ENCODE measurements at places on chromosomes 7 and 10. TPM values are rescaled to one million over a fixed set of nuclear protein-coding genes. Genes with fewer than 3 reads are reported as not detected.
A peak's percentile ranks its signal among the peaks of the same experiment; 100 is the strongest.

DNA sequence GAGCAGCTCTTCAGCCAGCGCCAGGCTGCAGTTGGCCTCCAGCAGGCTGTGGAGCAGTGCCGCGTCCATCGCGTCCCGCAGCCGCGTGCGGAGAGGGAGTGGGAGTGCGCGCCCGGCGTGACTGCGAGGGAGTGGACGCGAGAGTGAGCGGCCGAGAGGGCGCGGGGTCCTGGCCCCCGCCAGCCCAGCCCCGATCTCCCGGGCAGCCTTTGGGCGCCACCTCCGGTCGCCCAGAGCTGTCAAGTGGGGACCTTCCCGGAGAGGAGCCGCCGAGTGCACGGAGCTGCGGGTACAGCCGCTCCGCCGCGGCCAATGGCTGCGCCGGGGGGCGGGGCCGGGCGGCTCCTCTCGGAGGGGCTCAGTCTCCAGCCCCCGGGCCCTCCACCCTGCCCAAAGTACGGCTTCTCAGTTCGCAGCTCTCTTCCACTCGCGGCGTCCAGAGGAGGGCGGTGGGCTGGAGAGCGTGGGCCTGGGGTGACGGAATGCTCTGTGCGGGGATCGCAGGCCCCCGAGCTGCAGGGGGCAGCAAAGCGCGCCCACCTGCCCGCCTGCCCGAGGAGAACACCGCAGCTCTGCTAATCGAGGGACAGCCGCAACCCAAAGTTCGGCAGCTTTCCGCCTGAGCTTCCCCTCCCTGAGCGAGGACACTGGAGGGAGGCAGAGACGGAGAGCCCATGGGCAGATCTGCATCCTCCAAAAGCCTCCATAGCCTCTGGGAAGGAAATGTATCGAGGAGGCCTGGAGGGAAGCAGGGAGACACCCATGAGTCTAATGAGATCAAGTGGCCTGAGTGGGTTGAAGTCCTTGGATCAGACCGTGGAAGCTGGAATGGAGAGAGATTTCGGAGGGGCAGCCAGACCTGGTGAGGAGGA is at the start of gene CRHR2:
TSS of gene CRHR2 (minus strand) at position 245 of the 872 bp plus-strand sequence. CDS start at position 69, 176 bp downstream.
- ATAC-seq: no peak

- no peak for ATAC-seq
These were observed 212.5 kb downstream of the SEC23IP start for GRCh38 chr10:120105001-120105400.

DNA sequence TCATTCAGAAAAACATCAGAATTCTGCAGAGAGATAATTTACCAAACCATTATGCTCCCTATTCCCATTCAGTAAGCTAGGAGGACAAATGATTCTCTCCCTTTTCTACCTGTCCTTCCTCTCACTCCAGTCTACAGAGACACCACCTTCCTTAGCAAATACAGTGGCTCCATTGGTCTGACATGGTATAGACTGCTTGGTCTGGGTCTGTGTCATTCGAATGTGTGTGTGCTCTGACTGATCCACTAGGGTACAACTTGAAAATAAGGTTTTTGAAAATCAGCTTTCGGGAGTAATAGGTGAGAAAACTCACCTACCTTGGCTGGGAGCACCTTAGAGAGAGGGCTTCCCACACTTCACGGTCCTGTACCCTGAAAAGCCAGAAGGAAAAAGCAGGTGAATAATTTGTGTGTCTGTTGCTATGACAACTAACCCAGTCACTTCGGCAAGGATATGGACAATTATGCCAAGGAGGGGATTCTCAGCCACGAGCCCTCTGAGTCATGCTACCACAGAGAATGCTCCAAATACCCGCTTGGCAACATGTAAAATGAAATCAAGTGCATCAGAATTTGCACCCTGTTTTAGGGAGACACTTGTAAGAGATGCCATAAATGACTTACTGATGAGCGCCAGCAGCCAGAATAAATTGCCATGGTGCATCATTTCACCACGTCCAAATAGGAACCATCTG is 114.5 kb upstream of the PRKCQ start:
- ATAC-seq: no peak

The MOGAT3 gene
- not detected for total RNA-seq

DNA sequence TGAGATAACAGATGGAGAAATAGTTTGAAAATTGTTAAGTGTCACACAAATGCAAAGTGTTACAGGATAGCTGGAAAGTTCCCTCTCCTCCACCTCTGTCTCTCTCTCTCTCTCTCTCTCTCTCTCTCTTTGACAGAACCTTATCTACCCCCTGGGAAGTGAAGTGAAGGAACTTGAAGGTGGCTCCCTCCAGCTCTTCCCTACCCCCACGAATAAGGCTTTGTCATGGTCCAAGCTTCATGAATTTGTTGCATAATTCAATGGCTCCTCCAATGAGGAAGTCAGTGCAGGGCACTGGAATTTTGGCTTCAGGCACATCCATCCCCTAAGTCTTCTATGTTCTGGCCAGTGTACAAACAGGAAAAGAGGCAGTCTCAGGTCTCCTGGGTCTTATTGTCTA is 66.4 kb downstream of the CDHR3 start:
- ATAC-seq: no peak

The OR2A5 gene
- not detected for total RNA-seq

- no peak for ATAC-seq
These were observed 1.2 kb downstream of the GRK5 start for GRCh38 chr10:119208553-119208940.

GRCh38 chr7:108805808-108806397 is 236.2 kb downstream of the DNAJB9 start:
- no peak for ATAC-seq

DNA sequence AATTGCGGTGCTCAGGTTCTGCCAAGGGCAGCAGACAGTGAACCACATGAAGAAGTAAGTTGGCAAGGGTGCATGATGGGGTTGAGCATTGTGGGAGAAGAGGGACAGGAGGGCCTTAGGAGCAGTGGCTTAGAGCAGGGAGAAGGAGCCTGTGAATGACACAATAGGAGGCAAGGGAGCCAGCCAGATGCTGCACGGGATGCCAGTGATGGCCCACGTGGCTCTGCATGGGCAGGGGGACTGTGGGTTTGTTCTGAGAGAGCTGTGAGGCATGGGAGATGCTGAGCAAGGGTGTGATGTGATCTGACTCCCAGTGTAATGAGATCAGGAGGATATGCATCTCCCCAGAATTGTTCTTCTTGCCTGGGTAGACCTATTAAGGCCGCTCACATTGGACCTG is 60.9 kb downstream of the C10orf90 start:
- no peak for ATAC-seq

- peak; percentile 68 for ATAC-seq
These were observed 101.8 kb upstream of the MKLN1 start for GRCh38 chr7:131225619-131226513.

The GRM3 gene
- not detected for total RNA-seq

The TMEM273 gene
- 3.8 TPM for total RNA-seq

DNA sequence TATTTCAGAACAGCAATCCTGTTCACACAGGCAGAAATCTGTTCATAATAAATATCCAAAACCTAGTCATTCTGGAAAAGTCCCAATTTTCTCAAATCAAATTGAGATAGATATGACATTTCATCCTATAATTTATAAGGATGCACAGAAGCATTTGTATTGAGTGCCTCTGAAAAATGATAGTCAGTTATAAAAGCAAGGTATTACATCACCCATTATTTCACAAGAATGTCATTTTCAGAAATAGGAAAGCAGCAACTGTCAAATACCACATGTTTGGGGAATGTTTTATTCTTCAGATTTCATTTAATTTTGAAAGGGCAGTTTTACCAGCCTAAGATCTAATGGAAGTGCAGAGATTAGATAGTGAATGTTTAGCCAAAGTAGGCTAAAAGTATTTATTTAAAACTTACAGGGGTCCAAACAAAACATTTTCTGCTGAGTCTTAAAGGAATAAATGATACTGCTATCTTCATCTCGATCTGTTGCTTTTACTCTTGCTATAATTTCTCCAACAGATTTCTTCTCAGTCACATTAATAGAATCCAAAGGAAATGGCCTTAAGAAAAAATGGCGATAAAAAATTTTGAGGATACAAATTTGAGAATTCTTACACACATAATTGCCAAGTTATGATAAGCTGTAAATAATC is 185.8 kb downstream of the HGF start:
- ATAC-seq: no peak

The GET4 gene
- total RNA-seq: 21.6 TPM

DNA sequence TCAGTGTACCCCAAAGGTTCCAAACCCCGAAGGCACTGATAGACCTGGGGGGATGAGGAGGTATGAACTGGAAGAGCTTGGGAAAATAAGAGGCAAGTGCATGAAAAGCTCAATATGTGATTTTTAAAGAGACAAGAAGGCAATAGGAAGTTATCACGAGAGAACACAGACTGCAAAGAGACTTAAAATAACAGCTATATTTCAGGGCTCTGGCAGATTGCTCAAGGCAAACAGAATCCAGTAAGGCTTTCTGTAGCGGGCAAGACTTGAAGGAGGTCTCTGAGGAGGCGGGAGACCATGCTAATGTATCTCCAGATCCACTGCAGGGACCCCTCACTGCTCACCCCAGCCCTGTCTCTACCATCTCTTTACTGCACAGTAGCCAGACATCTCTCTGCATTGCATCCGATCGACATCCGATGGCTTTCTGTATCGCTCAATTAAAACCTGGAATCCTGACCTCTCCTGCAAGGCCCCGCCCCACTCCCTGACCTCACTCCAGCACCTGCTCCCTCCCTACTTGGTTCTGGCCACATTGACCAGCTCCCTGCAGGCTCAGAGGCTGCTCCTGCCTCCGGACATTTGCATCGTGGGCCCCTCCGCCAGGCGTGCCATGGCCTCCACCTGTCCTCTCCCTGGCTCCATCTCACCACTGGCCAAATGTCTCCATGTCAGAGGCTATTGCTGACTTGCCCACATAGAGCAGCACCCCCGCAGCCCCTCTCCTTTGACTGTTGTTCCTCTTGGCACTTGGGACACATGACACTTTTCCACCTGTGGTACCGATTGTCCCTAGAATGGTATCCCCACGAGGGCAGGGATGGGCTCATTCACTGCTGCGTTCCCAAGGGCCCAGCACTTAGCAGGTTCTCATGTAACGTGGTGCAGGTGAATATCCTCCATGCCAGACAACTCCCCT is 118.0 kb downstream of the PRKAG2 start:
- no peak for ATAC-seq

GRCh38 chr7:26087321-26088091 is 64.5 kb upstream of the NFE2L3 start:
- peak; percentile 83 for ATAC-seq

DNA sequence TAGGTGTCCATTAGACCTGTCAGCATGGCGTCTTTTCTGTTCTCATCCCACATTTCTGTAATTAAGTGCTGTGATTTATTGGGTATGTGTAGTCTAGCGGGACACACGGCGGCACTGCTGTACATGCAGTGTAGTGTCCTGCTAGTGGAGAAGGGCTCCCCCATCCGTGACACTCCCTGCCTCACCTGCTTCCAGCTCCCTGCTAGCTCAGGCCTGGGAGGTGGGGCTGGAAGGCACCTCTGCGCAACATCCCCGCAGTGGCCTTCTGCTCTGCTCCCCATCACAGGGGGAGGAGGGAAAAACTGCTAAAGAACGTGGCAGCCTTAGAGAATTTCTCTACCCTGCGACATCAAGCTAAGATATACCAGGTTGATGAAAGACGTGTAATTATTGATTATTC is 19.5 kb downstream of the SEPHS1 start:
- ATAC-seq: no peak

The ASL gene
- 29.7 TPM for total RNA-seq

GRCh38 chr10:123213192-123213591 is 59.0 kb downstream of the BUB3 start:
- no peak for ATAC-seq

The HOXA11 gene
- not detected for total RNA-seq

DNA sequence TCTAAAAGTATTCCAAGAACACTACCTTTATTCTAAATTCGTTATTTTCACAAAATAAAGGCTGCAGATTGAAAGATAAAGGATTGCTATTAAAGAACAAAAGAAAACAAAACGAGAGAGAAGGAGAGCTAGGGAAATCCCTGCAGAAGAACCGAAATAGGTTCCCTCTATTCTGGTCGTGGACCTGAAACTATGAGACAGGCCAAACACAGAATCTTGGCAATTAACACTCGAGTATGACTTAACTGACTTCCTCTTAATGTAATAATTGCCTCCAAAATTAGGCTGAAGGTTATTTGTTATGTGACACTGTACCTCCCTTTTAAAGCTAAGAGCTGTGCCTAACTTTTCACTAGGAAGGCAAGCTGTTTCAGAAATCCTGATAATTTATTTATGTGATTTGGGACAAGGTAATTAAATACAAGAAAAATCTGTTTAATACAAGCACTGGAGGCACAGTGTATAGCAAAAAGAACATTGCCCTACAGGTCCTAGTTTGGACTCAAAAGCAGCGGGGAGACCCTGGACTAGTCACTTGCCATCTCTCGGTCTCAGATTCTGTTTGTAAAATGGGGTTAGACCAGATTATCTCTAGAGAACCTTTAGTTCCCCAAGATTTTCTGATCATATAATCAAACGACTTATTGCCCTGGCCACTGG is 11.6 kb downstream of the NAMPT start:
- peak; percentile 6 for ATAC-seq

The FAM20C gene
- 12.6 TPM for total RNA-seq

The FBXL13 gene
- 0.36 TPM for total RNA-seq

GRCh38 chr7:2106440-2106839 is 126.3 kb downstream of the MAD1L1 start:
- ATAC-seq: no peak

GRCh38 chr10:106793617-106794016 is 370.9 kb downstream of the SORCS1 start:
- ATAC-seq: no peak

The COL28A1 gene
- total RNA-seq: 0.16 TPM

DNA sequence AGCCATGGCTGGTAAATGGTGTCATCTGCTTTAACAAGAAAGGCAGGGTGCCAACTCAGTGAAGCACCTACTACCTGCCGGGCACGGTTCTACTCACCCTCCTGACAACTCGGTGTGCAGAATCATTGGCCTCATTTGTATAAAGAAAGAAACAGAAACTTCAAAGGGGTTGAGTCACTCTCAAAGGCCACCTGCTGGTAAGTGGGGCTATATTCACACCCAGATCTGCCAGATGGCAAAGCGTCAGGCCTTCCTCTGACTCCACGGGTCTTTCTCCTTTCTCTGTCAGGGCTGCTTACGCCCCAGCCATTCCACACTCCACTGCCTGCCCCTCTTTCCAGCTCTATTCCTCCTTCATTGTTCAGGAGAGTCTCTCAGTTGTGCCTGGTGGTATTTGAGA is 309.2 kb downstream of the GFRA1 start:
- ATAC-seq: no peak

DNA sequence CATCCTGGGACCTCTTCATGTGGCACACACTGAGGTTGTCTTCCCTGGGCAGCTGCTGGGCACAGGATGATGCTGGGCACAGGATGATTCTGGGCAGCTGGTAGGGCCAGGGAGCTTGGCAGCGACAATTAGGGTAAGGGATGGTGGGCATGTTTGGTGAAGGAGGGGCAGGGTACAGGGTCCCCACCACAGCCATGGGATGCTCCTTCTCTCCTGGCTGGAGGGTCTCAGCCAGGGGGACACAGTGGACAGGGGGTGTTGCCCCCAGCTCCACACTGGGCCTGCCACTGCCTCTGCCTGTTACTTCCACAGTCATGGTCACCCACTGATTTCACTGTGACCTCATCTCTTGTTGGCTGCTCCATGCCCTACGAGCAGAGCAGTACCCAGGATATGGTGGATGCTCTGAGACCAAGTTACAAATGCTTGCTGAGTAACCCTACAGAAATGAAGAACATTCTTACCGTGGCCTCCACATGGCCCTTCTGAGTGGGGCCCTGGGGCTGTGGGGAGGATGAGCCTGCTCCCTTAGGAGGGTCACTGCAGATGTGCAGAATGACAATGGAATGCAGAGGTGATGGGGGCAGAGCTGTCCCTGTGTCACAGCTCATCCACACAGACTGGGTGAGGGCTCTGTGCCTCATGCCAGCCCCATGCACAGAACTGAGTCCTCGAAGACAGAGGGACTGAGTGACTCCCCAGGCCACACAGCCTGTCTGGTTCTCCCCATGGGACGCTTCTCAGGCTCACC is 28.4 kb upstream of the RET start:
- no peak for ATAC-seq

Data from esophagus mucosa (tissue), 1 donor.